ENCODE measurements at places on chromosomes 4 and X.

GRCh38 chr4:1959104-1959384, 49.7 kb downstream of the NELFA start:
- no peak for DNase-seq

DNA sequence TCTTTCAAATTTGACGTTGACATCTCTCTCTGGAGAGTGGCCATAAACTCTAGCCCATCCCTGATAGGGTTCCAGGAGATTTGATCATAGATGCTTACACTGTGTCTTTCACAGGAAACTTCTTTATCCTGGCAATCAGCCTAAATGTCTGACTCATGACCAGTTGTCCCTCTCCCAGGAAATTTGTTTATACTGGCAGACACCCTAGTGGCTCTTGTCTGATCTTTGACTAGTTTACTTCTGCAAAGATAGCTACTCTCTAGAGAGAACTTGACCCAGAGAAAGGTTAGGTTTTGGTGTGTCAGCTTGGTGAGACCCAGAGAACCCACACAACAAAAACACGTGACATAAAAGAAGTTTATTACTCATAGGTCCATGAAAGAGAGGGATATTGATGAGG, 509.8 kb downstream of the CENPC start:
- no peak for DNase-seq

GRCh38 chr4:48085821-48086589, 48.0 kb downstream of the TXK start:
- no peak for DNase-seq

- DNase-seq = no peak
Measured at GRCh38 chr4:112175840-112176239, 30.6 kb downstream of the FAM241A start.

DNA sequence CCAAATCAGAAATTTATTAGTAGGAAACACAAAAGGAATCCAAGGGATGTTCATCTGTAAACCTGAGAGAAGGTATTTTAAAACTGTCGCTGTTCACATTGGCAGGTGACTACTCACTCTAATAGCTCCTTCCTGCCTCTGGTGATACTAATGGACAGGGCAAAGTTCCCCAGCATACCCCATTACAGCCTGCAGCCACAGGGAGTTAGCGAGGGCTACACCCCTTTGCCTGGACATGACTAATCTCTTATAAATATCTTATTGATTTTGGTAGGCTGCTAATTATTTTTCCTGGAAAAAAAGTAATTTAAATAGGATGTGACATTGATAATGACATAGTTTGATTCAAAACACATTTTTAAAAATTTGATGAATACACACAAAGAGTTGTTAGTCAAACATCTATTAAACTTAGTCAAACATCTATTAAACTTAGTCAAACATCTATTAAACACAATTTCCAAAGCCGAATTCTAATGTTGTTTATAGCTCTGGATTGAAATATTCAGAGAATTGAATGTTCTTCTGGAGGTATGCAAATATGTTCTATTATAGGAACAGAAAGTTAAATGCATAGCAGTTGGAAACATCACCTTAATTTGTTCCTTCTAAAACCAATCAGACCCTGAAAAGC, 83.0 kb upstream of the CBR4 start:
- DNase-seq = no peak

- DNase-seq = no peak
Measured at GRCh38 chr4:15659768-15660570, 4.8 kb upstream of the FBXL5 start.

DNA sequence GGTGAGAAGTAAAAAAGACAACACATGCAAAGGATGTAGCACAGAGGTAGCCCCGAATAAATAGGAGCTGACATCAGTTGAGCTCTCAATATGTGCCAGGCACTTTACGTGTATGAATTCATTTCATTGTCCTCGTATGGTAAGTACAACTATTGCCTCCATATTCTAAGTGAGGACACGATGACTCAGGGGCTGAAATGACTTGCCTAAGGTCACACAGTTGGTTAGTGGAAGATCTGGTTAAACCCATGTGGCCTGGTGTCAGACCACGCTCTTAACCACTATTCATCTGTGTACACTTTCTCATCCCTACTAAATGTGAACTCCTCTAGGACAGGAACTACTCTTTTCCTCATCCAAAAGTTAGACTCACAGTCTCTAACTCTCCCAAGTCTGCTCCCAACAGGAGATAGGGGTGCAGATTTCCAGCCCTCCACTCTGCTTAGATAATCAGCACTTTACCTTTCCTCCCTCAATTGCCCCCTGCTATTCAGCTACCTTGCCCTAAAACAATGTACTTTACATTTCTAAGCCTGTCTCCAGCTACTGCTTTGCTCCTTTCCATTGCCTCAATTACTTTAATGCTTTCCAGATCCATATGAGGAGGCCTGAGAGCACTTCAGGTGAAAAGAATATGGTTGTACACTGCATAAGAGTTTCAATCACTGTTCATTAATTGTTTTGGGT, 58.8 kb upstream of the LHFPL1 start:
- DNase-seq = no peak

DNA sequence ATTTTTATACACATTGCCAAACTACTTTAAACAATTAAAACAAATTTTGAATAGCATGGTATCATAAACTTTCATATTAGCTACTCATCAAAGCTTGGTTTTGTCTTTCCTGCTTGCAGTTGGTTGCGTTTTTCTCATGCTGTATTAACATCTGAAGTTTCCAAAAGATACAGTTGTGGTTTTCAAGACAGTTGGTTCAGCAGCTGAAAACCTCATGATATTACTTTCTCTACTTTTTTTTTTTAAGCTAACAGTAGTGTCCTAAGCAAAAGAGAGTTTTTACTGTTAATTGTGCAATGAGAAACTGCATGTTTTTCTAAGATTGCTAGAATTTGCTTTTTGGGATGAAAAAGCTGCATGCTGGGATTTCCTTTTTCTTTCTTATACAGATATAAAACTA, 15.2 kb downstream of the RUFY3 start:
- no peak for DNase-seq

GRCh38 chr4:85780664-85781063, 305.7 kb downstream of the ARHGAP24 start:
- DNase-seq = no peak

- no peak for DNase-seq
Measured at GRCh38 chr4:148145475-148145874, 296.7 kb downstream of the NR3C2 start.

DNA sequence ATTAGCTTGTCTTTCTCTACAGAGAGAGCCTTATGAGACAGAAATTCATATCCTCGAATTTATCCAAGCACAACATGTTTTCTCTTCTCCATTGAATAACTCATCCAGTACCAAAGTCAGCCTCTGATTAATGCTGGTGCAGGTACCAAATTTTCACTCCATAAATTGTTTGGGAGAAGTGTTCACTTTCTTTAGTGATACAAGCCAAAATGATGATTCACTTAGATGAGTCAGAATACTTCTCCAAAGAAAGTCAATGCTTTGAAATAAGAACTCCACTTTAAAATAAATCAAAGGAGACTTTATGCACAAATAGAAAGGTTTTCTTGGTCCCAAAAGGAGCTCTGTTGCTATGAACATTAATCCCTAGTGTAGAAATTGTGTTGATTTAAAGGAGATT, 60.2 kb downstream of the MAOB start:
- no peak for DNase-seq

- DNase-seq = no peak
Measured at GRCh38 chrX:82589410-82589809, 918.7 kb upstream of the POU3F4 start.

DNA sequence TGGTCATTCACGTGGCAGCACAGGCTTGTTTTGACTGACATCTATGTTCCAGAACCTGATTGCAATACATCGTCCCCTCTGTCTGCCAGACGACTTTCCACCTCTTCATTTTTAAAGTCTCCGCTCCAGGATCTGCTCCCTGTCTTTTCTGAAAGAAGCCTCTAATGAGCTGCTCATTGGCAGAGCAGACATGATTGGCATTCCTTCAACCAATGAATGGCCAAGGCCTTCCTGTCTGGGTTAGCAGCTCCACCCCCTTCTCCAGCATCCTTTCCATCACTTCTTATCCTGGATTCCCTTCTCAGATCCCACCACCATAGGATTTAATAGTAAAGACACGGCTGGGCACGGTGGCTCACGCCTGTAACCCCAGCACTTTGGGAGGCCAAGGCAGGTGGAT, 202.7 kb upstream of the KLF3 start:
- no peak for DNase-seq

- DNase-seq = no peak
Measured at GRCh38 chr4:76781698-76782595, 116.0 kb downstream of the SOWAHB start.

- no peak for DNase-seq
Measured at GRCh38 chrX:13716905-13717304, 17.5 kb downstream of the TRAPPC2 start.

DNA sequence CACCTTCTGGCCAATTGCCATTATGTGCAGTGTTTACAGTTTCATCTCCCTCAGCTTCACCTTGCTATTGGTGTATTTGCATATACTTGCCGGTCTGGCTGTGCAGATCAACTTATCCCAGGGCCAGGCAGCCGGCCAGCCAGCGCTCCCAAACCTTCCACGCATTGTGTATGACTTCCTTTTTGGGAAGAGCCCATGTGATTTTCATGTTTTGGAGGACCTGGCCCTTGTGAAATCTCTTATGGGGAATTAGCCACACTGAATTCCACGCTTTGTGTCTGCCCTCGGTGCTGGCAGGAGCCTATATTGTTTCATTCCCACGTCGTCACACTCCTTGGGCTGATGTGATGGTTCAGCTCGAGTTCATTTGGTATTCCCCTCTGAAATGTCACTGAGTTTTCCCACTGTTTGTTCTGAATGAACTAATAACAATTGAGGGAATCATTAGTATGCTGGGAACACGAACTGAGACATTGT, 6.0 kb upstream of the PDLIM3 start:
- DNase-seq = no peak
